ENCODE measurements at places on chromosomes 12 and 14.

DNA sequence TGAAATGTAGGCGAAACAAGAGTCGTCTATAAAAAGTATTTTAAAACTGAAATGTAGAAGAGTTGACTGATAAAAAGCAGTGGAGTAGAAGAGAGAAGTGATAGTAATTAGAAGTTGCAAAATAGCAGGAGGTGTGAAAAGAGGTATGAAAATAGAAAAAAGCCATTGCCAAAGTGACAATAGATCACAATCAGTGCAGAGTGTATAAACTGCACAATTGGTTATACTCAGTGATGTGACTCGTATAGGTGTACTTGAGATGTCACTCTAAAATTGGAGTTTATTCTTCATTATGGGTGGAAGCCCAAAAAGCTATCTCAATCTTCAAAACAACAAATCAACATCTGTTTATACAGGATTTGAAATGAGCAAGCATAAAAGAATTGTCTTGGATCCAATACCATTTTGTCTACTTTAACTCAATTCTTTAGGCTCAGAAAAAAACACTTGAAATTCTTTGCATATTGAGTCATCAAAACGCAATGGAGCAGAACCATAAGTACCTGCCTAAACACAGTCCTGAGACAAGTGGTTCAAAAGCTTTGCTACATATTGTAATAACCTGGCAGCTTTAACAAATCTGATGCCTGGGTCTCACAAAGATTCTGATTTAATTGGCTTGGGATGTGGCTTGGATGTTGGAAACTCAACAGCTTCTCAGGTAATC lies 8.8 kb downstream of the IKBIP start:
- no peak for DNase-seq

GRCh38 chr12:105317942-105318621 lies 12.4 kb upstream of the C12orf75 start:
- DNase-seq, result no peak

- DNase-seq, result no peak
These were observed 393.4 kb upstream of the SEL1L start for GRCh38 chr14:81927070-81927469.

- DNase-seq, result no peak
These were observed 53.7 kb upstream of the TMEM263 start for GRCh38 chr12:106902053-106902452.

Measured in cortex of kidney (tissue), 1 donor.